ENCODE measurements at places on chromosomes 3 and 15. TPM values are rescaled to one million over a fixed set of nuclear protein-coding genes. Genes with fewer than 3 reads are reported as not detected.

DNA sequence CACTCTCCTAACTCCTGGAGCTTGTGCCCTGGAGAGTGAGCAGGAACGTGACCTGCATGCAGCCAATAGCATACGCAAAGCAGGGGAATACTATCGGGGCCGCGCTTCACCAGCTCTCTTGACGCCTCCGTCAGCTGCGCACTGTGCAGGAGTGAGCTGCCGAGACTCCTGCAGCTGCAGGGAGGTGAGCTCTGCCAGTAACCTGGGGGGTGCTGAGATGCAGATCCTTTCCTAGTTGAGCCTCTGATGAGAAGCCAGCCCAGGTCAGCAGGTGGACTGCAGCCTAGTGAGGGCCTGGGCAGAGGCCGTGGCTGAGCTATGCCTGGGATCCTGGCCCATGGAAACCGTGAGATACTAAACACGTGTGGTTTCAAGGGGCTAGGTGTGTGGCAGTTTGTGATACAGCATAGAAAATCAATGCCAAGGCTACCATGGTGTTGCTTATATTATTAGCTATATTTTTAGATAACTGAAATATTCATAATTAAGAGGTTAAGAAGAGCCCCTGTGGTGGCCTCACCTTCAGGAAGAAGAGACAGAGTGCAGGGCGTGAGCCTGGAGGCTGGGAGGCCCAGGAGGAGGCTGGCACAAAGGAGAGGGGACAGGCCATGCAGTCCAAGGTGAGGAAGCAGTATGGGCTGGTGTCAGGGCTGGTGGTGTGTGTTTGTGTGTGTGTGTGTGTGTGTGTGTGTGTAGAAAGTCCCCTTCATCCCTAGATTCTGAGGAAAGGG, 5.9 kb upstream of the DNAJB8 start:
- DNase-seq: no peak

STRIT1 gene
- not detected for total RNA-seq

- no peak for DNase-seq
These were observed 77.4 kb upstream of the ANKRD28 start for GRCh38 chr3:15875016-15875689.

DNA sequence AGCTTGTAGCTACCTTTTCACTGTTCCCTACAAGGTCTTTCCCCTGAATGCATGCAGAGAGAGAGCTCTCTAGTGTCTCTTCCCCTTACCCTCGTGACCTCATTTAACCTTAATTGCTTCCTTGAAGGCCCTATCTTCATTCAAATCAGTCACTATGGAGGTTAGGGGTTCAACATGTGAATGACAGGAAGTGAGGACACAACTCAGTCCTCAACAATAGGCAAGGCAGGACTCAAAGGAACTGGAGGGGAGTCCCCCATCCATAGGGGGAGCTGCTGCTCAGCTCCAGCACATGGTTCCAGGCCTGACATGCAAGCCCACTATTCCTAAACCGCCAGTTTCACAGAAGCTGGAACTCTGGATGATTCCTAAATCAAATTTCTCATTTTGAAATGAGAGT, 33.8 kb upstream of the GYG1 start:
- no peak for DNase-seq

LEO1 gene
- 42.1 TPM for total RNA-seq

- no peak for DNase-seq
These were observed 769.4 kb upstream of the GOLIM4 start for GRCh38 chr3:168865022-168865551.

DNA sequence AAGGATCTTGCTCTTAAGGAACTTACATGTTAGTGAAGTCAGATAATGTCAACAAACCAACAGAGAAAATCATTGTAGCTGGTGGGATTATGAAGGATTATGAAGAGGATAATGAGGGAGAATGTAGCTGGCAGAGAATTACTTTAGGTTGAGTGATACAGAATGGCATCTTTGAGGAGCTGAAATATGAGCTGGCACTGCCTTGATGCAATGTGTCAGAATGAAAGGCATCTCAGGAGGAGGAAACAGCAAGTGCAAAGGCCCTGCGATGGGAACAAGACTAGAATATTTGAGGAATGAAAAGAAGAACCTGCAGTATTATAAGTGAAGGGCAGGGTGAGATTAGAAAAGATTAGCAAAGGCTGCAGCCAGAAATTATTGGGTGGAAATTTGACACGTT, 237.2 kb upstream of the ADAMTS9 start:
- no peak for DNase-seq

- DNase-seq: no peak
These were observed 21.9 kb downstream of the LTF start for GRCh38 chr3:46442576-46443530.

GRCh38 chr15:101028772-101029438, 109.7 kb downstream of the LRRK1 start:
- no peak for DNase-seq

GRCh38 chr3:21417991-21418390, 333.0 kb downstream of the ZNF385D start:
- no peak for DNase-seq

GRCh38 chr15:34737477-34737876, 17.3 kb downstream of the GJD2 start:
- no peak for DNase-seq

DNA sequence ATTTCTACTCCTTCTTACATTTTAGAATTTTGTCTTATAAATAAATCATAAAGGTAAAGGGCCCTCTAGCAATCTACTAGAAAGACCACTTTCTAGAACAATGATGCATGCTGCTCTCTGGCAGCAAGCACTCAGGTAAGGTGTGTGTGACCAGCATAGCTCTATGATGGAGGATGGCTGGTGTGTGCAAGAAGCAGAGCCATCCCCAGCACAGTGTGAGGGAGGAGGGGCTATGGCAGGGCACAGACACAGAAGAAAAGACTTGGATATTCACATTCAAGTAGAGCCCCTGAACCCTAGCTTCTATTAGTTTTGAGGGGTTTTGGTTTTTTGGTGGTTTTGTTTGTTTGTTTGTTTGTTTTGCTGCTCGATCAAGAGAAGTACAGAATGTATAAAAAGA, 277.1 kb upstream of the CCDC54 start:
- DNase-seq: no peak

DNA sequence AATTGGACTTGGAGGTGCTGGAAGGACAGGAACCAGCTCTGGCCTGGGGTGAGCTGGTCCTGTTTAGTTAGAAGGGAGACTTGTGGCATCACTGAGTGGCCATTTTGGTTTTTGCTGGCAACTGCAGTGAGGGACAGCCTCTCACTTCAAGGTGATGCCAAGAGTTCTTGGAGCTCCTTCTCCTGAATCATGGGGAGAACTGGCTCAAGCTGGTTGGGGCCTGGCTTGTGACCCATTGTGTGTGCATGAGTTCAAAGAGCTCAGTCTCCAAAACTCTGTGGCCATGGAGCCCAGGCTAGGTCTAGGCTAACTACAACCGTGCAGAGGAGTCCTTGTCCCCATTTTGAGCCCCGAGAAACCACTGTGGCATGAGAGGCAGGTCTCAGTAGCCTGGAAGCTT, 60.1 kb upstream of the ZNF148 start:
- DNase-seq: no peak

DNA sequence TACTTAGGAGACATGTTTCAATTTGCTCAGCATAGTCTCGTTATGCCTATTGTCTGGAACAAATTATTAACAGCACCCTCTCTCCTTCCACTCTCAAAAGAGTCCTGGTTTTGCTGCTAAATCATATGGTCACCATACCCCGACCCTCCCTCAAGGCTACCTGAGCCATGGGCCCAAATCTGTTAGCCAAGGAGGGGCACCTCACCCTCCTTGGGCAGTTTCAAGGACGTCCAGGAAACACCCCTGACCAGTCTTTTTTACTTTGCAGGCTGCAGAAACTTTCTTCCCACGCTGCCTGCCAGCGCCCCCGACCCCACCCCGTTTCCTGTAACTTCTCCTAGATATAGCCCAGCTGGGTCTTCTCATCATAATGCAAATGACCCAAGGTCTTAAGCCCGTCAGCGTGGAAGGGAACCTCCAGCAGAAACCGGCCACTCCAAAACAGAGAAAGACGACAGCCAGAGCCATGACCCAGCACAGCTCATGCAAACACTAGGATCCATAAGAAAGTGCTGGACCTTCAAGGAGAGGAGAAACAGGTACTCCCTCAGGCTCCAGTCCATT, 62.3 kb downstream of the ADCY5 start:
- no peak for DNase-seq

- no peak for DNase-seq
These were observed 335.3 kb upstream of the NECTIN3 start for GRCh38 chr3:110736332-110736731.

GRCh38 chr15:67678993-67679392, 136.5 kb downstream of the MAP2K5 start:
- no peak for DNase-seq

DNA sequence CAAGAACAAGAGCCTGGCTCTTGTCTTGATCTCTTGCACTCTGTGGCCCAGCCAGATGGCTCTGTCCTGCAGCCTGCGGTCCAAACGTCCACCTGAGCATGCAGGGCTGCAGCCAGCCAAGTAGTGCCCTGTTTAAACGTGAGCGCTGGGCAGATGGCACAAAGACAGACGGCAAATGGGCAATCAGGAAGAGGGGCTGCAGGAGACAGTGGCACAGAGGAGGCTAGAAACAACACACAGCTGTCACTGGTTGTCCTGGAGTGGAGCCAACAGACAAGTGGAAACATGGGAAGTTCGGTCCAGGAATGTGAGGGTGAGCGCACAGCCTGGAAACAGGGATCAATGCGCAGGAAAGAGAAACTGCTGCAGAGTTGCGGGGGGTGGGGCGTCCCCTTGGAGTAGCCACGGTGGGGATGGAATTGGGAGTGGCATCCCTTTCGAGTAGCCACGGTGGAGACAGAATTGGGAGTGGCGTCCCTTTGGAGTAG, 10.7 kb upstream of the ZXDC start:
- no peak for DNase-seq

SPRED1 gene
- total RNA-seq: 77.4 TPM

DNA sequence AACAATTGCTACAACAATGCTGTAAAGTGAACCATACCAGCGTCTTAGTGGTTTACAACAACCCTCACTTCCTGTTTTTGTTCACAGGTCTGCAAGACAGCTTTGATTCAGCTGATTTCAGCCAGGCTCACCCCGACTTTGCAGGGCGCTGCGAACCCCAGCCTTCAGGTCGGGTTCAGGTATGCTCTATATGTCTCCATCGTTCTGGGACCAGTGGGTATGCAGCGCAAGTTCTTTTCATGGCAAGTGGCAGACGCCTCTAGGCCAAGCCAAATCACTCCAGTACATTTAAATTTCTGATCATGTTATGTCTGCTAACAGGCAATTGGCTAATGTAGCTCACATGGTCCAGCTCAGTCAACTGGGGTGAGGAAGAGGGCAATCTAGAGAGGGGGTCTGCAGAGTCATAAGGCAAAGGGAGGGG, 52.4 kb upstream of the RGMA start:
- no peak for DNase-seq

- no peak for DNase-seq
These were observed 522.6 kb upstream of the SEMA6D start for GRCh38 chr15:47194718-47195117.

CLDN18 gene
- total RNA-seq: not detected

DNA sequence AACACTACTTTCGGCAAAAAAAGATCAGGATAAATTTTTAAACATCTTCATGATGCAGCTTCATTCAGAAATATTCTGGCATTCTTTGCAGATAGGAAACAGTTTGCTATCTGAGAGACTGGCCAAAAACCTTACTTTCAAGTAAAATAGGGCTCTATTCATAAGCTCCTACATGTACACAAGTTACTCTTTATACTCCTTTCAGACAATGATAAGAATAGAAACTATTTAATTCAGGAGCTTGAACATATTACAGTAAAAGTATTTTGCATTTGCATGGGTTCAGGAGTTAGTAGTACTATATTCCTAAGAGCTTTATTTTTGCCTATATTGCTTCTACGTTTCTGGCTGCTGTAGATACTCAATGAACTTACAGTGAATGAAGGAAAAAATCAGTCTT, 70.5 kb downstream of the PLOD2 start:
- no peak for DNase-seq

- no peak for DNase-seq
These were observed 17.9 kb downstream of the KCNMB3 start for GRCh38 chr3:179233043-179233442.

- no peak for DNase-seq
These were observed 1086.9 kb downstream of the DIPK2A start for GRCh38 chr3:145058483-145058882.

ACP3 gene
- total RNA-seq: 1.2 TPM

- DNase-seq: no peak
These were observed 239 bp upstream of the ZFYVE19 start for GRCh38 chr15:40806672-40807027.

DNA sequence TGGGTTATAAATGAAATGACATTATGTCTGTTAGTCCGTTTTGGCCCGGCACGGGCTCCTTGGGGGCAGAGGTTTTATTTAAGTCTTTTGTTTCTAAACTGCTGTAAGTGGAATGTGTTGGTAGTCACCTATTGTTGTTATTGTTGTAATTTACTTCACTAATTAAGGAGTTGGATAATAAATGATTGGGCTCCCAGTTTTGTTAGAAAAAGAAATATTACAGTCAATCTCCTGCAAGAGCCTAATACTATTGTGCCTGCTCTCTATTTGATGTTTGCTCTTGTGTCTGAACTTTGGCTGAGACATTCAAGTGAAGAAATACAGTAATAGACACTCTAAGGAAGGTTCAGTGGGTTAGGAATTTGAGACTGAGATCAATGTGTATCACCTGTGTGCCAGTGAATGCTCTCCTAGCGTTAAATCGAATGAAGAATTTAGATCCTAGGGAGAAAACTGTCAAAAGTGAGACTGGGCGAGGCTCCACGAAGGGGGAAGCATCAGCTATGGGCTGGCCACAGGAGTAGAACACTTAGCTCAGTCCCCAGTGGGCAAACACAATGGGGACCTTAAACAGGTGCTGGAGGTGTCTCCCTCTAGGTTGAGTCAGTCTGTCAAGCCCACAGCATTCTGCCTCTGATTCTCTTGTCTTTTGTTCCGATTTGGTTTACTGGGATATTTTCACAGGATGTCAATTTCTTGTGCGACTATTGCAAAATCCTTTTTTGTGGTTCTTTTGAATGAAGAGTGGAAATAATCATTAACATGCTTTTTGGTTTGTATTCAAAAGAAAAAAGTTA, 1.2 kb downstream of the ROBO2 start:
- DNase-seq: no peak

DNA sequence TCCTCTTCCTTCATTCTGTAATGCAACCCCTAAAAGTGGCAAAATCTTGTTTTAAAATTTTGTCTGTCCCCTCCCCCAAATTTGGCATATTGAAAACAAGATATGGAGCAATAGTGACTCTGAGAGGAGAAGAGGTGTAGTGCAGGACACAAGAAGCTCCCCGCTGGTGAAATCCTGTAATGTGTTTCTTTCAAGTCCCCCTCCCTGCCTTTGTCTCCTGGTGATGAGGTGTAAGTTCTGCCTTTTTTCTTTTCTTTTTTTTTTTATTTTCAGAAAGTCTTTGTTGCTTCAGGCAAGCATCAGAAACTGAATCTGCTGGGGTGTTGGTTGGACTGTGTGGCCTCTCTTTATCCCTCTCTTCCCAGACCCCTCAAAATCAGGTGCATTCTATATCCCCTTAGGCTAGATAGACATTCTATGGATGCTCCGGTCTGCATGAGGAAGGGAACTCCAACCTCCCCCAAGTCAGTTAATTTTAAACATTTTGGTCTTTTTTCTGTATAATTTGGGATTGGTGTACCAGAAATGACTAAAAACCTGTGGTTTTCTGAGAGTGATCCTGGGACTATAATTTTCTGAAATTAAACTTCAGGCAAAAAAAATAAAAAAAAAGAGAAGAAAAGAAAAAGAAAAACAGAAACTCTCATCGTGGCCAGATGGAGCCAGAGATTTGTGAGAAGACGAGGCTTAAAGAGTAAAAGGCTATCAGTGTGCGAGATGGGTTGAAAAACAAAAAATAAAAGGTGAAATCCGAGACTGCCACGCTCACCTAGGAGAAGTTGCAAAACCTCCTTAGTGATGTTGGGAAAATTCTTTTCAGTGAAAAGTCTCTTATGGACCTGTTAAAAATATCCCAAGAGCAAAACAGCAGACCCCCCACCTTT, 21.4 kb downstream of the ACKR2 start:
- DNase-seq: no peak
